Umbilical cord (tissue), 2 donors: ENCODE measurements at places on chromosomes 7 and 10.

- no peak for DNase-seq
These were observed 173.6 kb upstream of the AKR1E2 start for GRCh38 chr10:4652111-4653010.

GRCh38 chr7:106463851-106464611 lies 179.2 kb upstream of the NAMPT start:
- no peak for DNase-seq

DNA sequence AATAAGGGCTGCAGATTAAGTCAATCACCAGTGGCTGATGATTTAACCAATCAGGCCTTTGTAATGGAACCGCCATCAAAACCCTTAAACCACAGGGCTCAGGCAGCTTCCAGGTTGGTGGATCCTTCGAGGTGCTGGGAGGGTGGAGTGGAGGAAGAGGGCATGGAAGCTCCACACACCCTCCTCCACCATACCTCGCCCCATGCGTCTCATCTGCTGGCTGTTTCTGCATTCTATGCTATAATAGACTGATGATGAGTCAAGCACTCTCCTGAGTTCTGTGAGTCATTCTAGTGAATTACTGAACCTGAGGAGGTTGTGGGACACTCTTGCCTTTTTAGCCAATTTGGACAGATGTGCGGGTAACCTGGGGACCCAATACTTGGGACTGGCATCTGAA lies 43.9 kb downstream of the CHST15 start:
- no peak for DNase-seq

GRCh38 chr10:130921461-130921860 lies 390.1 kb downstream of the TCERG1L start:
- no peak for DNase-seq

- DNase-seq, result no peak
These were observed 55.5 kb upstream of the ATP6V0A4 start for GRCh38 chr7:138853448-138853847.

DNA sequence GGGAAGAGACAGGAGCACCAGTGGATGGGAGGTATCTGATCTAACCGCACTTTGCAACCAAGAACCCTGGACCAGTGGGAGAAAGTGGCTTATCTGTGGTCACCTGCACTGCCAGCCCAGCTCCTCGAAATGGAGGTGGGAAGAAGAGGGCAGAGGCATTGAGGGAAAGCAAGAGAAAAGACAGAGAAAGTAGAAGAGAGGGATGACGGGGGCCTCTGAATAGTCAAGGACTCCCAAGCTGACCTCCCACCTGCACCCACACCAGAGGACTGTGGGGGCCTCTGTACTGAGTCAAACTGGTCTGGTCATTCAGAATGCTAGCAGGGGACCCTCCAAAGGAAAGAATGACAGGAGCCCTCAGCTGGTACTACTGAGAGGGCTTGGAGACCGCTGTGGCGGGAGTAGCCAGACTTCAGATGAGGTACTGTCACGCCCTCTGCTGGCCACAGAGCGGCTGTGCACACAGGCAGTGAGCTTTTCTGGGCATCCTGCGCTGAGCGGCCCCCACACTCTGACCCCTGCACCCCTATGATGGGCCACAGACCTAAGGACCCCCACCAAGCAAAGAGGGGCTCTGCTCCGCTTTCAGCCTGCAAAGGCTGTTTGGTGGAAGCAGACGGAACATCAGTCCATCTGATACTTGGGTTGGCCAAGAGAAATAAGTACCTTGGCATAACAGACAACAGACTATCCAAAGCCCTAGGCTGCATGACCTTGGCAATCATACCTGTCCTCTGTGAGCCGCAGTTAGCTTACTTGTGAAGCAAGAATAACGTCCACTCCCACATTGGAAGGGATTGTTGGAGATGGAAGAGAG lies 112.9 kb downstream of the COL13A1 start:
- peak; percentile 78 for DNase-seq

DNA sequence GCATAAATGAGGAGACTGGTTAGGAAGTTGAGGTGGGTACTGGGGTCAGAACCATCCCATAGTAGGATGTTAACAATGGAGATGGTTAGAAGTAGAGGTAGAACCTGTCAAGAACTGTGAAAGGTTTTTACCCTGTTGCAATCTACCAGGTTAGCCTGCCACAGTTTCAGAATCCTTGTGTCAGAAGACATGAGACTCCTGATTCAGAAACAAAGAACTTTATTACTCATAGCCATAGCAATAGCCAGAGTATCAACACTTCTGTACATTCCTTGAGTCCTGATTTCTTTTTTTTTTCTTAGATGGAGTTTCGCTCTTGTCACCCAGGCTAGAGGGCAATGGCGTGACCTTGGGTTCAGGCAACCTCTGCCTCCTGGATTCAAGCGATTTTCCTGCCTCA lies 200.9 kb downstream of the GRM3 start:
- DNase-seq, result no peak

GRCh38 chr10:120963594-120964220 lies 112.5 kb downstream of the WDR11 start:
- no peak for DNase-seq

GRCh38 chr7:16271990-16272665 lies 149.2 kb downstream of the CRPPA start:
- DNase-seq, result peak; percentile 48

DNA sequence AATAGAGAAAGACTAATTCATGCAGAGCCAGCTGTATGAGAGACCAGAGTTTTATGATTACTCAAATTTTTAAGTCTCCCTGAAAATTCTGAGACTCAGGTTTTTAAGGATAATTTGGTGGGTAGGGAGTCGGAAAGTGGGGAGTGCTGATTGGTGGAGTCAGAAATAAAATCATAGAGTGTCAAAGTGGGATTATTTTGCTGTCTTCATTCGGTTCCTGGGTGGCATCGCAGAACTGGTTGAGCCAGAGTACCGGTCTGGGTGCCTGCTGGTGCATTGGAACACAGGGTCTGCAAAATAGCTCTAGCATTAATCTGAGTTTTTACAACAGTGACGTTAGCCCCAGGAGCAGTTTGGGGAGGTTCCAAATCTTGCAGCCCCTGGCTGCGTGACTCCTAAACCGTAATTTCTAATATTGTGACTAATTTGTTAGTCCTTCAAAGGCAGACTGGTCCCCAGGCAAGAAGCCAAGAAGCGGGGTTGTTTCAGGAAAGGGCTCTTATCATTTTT lies 32.4 kb downstream of the GPRIN2 start:
- peak; percentile 58 for DNase-seq

- no peak for DNase-seq
These were observed 546.8 kb upstream of the FOXK1 start for GRCh38 chr7:4135301-4135700.

- peak; percentile 63 for DNase-seq
These were observed 224.3 kb downstream of the THSD7A start for GRCh38 chr7:11607686-11608085.

DNA sequence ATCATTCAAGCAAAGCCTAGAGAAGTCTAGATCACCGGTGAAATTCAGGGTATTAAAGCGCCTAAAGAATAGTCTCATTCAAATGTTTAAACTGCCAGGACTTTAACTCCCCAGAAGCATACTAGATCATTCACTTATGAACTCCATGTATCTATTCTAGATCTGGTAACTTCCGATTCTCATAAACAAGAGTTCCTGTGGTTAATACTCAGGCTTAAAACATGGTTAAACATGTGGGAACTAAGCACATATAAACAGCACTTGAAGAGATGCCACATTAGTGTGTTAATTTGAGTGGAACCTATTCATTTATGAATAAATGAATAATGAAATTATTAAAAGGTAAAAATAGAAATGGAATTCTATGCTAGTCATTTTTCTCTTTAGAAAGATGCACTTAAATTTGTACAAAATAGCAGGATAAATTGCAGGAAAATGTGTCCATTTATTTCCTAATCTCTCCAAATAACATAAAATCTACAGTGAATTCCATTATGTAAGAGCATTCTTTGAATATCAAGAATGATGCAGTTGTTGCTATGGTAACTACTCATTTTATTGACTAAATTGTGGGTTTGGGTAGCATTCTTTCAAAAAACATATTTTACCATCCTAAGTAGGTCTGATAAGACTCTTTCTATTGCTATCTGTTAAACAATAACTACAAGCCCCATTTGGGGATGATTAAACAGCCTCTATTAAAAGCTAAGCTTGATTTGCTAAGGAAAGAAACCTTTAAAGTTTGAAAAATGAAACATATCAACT lies 147.6 kb upstream of the TMEM168 start:
- DNase-seq, result no peak

DNA sequence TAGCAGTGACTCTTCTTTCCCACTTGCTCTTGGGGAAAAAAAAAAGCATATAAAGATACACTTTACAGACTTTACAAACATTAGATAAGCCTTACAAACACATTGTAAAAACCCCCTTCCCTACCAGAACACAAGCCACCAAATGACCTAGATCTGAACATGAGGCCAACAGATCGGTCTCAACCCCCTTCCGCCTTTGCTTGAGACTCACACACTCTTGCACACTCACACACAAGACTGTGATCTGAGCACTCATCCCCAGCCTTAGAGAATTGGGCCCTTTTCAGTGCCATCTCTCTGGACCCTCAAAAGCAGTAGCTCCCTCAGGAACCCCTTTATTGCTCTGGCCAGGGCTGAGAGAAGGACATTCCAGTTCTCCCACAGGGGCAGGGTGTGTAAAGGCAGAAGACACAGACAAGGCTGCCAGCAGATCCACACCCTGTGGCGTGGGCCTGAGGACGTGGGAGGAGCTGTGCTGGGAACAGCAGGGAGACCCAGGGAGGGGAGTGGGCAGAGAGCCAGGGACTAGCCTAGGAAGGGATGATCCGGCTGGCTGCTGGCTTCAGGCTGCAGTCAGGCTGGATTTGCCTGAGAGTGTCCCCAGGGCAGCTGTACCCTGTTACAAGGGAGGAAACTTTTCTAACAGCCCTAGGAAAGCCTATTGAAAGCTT lies 206.7 kb downstream of the KIAA1217 start:
- DNase-seq, result peak; percentile 95

DNA sequence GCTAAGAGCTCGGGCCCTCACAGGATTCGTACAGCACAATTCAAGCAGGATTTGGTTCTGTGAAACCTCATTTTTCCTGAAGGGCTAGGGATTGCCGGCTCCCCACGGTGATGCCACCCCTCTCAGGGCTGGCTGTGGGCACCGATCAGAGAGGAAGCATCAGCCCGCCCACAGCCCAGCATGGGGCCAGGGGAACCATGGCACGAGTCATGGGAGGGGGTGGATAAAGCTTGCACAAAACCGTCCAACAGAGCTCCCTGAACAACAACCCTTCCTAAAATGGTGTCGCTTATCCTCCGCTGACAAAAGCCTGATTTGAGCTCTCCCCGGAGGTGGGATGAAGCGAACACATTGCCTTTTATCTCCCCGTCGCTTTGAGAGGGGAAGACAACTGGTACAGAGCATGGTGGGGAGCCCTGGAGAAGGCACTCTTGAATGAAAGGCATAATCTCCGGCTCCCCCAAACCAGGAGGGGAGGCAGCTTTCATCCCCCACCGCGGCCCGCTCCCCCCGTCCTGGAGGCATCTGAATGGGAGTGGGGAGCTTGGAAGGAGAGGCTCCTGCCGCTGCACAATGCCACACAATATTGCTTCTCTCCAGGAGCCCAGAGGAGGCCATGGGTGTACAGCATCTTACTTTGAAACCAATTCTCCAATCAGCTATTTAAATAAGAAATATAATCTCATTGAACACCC lies 144.0 kb downstream of the RPS24 start:
- DNase-seq, result no peak

GRCh38 chr7:2445047-2445446 lies 31.2 kb downstream of the GRIFIN start:
- no peak for DNase-seq

- DNase-seq, result no peak
These were observed 77.9 kb upstream of the RHOBTB1 start for GRCh38 chr10:61021926-61022325.

DNA sequence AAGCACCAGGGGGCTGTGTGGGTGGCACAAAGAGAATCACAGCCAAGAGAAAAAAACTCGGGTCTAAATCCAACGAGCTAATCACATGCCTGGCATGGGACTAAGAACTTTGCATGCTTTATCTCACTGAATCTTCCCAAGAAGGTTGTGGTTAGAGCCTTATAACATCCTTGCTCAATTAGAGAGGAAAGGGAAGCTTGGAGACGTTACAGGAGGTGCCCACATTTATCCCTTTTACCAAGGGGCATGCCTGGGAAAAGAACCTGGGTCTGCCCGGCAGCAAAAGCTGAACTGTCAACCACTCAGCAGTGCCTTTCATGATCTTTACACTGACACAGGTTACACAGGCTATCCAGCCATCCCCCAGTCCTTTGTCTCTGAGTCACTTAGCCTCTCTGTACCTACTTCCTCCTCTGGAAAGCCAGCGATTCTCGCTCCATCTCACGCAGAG lies 190.1 kb downstream of the PRPF18 start:
- no peak for DNase-seq

GRCh38 chr10:30034433-30035137 lies 24.8 kb downstream of the JCAD start:
- no peak for DNase-seq

DNA sequence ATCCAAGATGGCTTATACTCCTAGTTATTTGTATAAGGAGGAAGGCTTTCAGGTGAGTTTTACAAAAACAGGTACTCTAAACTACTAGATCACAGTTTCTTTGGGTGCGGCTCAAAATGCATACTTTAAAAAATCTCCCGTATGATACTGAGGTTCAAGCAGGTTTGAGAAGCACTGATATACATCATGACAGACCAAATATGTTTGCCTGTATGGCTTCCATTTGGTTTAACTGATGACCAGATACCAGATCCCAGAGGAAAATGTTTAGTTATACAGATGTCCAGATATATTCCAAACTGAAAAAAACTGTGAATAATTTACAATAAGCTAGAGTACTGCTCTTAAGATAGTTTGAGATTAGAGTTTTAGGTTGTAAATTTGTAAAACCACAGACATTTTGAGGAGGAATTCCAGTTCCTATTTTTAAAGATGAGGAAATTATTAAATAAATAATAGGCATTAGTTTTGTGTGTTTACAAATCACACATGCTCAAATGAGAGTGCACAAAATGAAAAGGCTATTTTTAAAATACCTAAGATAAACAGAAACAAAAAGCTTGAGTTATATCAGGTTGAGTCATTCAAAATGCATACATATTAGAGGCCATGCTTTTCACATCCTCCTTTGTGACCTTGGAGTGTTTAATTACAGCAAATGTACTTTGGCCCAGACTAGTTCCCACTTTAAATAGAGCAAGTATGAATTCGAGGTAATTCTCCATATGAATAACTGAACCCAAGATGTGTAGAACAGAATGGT lies 60.5 kb downstream of the SEMA3C start:
- DNase-seq, result no peak

GRCh38 chr10:48363617-48364355 lies 57.3 kb downstream of the MAPK8 start:
- DNase-seq, result peak; percentile 81

- DNase-seq, result no peak
These were observed 13.6 kb downstream of the PDK4 start for GRCh38 chr7:95582578-95583293.
